ENCODE measurements at places on chromosomes 7 and 10. TPM values are rescaled to one million over a fixed set of nuclear protein-coding genes. Genes with fewer than 3 reads are reported as not detected.

The DGKI gene
- 2.9 TPM for total RNA-seq

The NOS3 gene
- total RNA-seq, result 7.4 TPM

The BAMBI gene
- 18.3 TPM for total RNA-seq

The CRHR2 gene
- not detected for total RNA-seq

The CTNNA3 gene
- 1.5 TPM for total RNA-seq

The TLX1 gene
- not detected for total RNA-seq

The ADRB1 gene
- not detected for total RNA-seq

The ADAMTS14 gene
- total RNA-seq, result not detected

The MACROH2A2 gene
- 1.8 TPM for total RNA-seq

The TAS2R41 gene
- total RNA-seq, result not detected

The MLXIPL gene
- total RNA-seq, result 1.7 TPM

The PROSER2 gene
- total RNA-seq, result 2.1 TPM

DNA sequence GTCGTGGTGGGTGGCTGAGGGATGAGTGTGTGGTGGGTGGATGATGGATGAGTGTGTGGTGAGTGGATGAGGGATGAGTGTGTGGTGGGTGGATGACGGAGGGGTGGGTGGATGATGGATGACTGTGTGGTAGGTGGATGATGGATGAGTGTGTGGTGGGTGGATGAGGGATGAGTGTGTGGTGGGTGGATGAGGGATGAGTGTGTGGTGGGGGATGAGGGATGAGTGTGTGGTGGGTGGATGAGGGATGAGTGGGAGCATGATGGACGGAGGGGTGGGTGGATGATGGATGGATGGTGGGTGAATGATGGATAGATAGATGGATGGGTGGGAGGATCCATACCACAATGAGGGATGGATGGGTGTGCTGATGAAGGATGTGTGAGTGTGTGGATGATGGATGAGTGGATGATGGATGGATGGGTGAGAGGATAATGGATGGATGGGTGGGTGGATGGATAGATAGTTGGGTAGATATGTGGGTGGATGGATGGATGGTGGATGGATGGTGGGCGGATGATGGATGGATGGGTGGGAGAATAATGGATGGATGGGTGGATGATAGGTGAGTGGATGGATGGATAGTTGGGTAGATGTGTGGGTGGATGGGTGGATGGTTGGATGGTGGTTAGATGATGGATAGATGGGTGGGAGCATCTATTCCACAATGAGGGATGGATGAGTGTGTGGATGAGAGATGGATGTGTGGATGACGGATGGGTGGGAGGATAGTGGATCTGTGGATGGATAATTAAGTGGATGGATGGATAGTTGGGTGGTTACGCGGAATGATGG is 266.8 kb downstream of the CELF2 start:
- no peak for DNase-seq
- no peak overlapping the region for H3K4me3 ChIP-seq
- no peak overlapping the region for H3K27ac ChIP-seq
- no peaks in the 10 kb centered on the region for H3K36me3 ChIP-seq

GRCh38 chr10:108327706-108328105 is 1163.2 kb upstream of the SORCS1 start:
- no peak for DNase-seq
- H3K27me3 ChIP-seq, result no peaks in the 10 kb centered on the region

- DNase-seq, result no peak
- H3K36me3 ChIP-seq, result no peaks in the 10 kb centered on the region
- no peaks in the 10 kb centered on the region for H3K4me1 ChIP-seq
- H3K27ac ChIP-seq, result no peak overlapping the region
Measured at GRCh38 chr10:1150638-1150955, 94.4 kb downstream of the WDR37 start.

DNA sequence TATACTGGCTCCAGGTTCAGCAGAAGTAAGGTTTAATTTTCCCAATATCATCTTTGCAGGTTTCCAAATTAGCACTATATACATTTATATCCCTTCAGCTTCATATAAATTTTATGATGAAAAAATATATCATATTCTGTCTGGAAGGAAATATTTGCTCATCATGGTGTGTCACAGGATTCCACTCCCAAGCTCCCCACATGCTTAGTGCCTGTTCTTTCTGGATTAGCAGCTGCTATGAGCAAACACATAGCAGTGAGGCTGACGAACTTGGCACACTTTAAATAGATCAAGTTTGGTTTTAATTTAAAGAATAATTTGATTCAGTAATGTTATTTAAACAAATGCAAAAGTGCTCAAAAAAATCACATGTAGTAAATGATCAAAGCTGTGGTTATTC is 251.9 kb downstream of the AGMO start:
- no peak for DNase-seq
- no peak overlapping the region for H3K27ac ChIP-seq
- H3K27me3 ChIP-seq, result no peaks in the 10 kb centered on the region
- H3K4me1 ChIP-seq, result no peaks in the 10 kb centered on the region
- no peak overlapping the region for H3K4me3 ChIP-seq
- H3K36me3 ChIP-seq, result no peaks in the 10 kb centered on the region

DNA sequence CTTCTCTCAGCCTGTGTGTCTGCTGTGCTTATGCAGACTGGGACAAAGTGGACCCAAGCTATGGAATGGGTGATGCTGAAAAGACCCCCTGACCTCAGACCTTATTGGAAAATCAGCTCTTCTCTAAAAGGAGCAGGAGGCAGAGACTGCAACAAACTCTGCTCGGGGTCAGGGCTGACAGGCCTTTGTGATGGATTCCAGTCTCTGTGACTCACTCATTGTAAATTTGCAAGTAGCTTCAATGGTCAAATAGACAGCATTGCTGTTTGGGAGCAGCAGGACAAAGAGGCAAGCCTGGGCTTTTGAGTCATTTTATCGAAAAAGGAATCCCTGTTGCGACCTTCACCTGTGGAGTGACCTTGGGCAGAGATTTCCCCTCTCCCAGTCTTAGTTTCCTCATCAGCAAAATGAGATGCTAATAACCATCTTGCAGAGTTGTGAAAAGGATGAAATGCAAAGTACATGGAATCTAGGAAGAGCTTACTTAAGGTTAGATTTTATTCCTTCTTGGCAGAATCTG is 26.1 kb upstream of the GPR26 start:
- no peaks in the 10 kb centered on the region for H3K27me3 ChIP-seq
- no peak for DNase-seq
- H3K4me1 ChIP-seq, result no peaks in the 10 kb centered on the region
- no peak overlapping the region for H3K27ac ChIP-seq

DNA sequence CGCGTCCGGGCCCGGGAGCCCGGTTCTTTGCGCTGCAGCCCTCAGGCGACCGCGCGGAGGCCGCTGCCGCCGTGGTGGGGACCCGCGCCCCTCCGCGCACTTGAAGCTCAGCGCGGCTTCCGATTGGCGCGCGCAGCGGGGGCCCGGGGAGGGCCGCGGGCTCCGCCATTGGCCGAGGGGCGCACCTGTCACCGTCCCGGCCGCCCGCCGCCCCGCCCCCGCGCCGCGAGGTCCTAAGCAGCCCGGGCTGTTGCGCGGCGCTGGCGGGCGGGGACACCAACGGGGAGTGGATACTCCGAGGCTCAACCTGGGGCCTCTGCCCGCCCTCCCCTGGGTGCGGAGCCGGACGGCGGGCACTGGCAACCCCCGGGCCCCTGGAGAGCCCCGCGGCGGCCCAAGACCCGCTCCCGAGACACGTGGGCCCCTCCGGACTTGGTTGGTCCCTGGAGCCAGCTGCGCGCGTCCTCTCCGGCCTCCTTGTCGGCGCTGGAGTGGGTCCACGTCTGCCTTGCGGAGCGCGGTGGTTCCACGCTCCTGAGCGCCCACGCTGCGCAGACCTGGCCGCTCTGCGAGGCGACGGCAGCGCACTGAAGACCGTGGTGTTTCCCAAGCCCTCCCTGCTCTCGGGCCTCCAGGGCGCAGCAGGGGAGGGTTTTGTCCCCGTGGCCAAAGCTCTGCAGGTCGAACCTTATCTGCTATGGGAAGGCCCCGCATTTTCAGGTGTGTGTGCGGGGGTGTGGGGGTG is at the start of gene MNX1:
Gene MNX1, minus strand, starts transcription at position 76 of the 745 bp plus-strand sequence. CDS start 313 bp downstream, outside the sequence.
- DNase-seq, result no peak
- no peak within 1 kb of the TSS for H3K4me3 ChIP-seq
- peaks cover 51% of the 10 kb centered on the region for H3K27me3 ChIP-seq
- peaks cover 16% of the 10 kb centered on the region for H3K4me1 ChIP-seq
- H3K36me3 ChIP-seq, result no peaks in the 10 kb centered on the region

- H3K36me3 ChIP-seq, result no peaks in the 10 kb centered on the region
- no peak for DNase-seq
- no peak overlapping the region for H3K27ac ChIP-seq
- no peaks in the 10 kb centered on the region for H3K4me1 ChIP-seq
Measured at GRCh38 chr7:92729172-92729571, 107.2 kb downstream of the CDK6 start.

GRCh38 chr10:84241185-84241790 is at the start of gene LRIT1:
LRIT1 (minus strand) TSS chr10:84241546; CDS start chr10:84241439, 107 bp downstream.
- DNase-seq, result no peak
- H3K27me3 ChIP-seq, result no peaks in the 10 kb centered on the region
- no peak within 1 kb of the TSS for H3K27ac ChIP-seq
- no peak within 1 kb of the TSS for H3K4me3 ChIP-seq
- H3K4me1 ChIP-seq, result no peaks in the 10 kb centered on the region

DNA sequence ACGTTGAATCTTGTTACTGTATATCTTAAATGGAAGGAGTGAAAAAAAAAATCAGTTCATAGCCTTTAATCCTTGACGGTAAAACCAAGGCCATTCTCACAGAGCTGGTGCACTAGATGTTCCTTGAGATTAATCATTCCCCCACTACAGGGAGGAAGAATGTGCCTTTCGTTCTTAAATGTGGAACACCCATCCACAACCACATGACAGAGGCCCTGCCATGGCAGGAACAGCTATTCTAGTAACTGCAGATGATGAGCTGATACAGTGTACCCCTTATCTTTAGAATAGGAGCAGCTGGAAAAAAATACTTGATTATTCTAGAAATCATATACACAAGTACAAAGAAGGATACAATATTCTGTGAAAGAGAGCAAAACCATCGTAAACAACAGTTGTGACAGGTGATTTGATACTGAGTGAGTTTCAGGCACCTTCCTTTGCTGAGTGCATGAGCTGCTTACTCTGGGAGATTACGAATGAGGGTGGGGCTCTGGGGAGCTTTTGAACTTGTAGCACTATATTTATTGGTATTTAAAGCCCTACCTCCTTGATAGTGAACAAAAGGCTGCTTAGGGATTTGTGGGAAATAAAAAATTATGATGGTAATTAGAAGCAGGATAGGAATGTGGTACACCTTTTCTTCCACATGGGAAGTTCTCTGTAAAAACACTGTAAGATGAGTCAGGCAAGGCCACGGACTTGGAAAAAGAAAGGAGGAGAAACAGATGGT is 244.4 kb upstream of the SLC26A5 start:
- H3K27me3 ChIP-seq, result no peaks in the 10 kb centered on the region
- H3K36me3 ChIP-seq, result no peaks in the 10 kb centered on the region
- no peak for DNase-seq
- no peaks in the 10 kb centered on the region for H3K4me1 ChIP-seq
- no peak overlapping the region for H3K4me3 ChIP-seq
- H3K27ac ChIP-seq, result no peak overlapping the region

GRCh38 chr10:70564113-70564725 is 38.3 kb downstream of the PRF1 start:
- DNase-seq, result peak; percentile 10
- H3K4me3 ChIP-seq, result no peak overlapping the region
- H3K36me3 ChIP-seq, result no peaks in the 10 kb centered on the region
- H3K4me1 ChIP-seq, result peaks cover under 1% of the 10 kb centered on the region
- no peaks in the 10 kb centered on the region for H3K27me3 ChIP-seq

DNA sequence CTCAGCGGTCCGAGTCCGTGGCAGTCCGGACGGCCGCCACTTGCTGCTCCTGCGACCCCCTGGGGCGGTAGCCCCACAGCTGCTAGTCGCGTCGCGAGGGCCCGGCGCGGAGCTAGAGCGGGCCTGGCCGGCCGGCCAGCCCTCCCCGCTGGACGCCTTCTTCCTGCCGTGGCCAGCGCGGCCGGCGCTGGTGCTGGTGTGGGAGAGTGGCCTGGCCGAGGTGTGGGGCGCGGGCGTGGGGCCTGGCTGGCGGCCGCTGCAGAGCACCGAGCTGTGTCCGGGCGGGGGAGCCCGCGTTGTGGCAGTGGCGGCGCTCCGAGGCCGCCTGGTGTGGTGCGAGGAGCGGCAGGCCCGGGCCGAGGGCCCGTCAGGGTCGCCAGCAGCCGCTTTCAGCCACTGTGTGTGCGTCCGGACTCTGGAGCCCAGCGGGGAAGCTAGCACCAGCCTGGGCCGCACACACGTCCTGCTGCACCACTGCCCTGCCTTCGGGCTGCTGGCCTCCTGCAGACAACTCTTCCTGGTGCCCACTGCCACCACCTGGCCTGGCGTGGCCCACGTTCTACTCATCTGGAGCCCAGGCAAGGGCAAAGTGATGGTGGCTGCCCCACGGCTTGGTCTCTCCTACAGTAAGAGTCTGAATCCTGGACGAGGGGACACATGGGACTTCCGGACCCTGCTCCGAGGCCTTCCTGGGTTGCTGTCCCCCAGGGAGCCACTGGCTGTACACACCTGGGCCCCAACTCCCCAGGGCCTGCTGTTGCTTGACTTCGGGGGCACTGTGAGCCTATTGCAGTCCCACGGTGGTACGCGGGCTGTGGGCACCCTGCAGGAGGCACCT is 631 bp downstream of the HPS6 start:
- peak overlapping the region; percentile 94 for H3K27ac ChIP-seq
- peaks cover 17% of the 10 kb centered on the region for H3K4me1 ChIP-seq
- DNase-seq, result peak; percentile 48

- no peaks in the 10 kb centered on the region for H3K36me3 ChIP-seq
- H3K27me3 ChIP-seq, result no peaks in the 10 kb centered on the region
- H3K4me1 ChIP-seq, result no peaks in the 10 kb centered on the region
- H3K27ac ChIP-seq, result no peak overlapping the region
- H3K4me3 ChIP-seq, result no peak overlapping the region
Measured at GRCh38 chr7:15707570-15707969, 21.1 kb upstream of the MEOX2 start.

GRCh38 chr10:108709927-108710722 is 1213.2 kb downstream of the XPNPEP1 start:
- DNase-seq, result no peak
- H3K4me3 ChIP-seq, result no peak overlapping the region
- no peaks in the 10 kb centered on the region for H3K27me3 ChIP-seq
- H3K27ac ChIP-seq, result no peak overlapping the region
- no peaks in the 10 kb centered on the region for H3K4me1 ChIP-seq

GRCh38 chr7:99092064-99092720 is 51.7 kb downstream of the SMURF1 start:
- no peak overlapping the region for H3K4me3 ChIP-seq
- H3K27me3 ChIP-seq, result no peaks in the 10 kb centered on the region
- DNase-seq, result no peak
- no peaks in the 10 kb centered on the region for H3K36me3 ChIP-seq
- no peaks in the 10 kb centered on the region for H3K4me1 ChIP-seq

GRCh38 chr10:132946-133898 is 2.0 kb upstream of the ZMYND11 start:
- DNase-seq, result no peak
- H3K36me3 ChIP-seq, result no peaks in the 10 kb centered on the region
- H3K27ac ChIP-seq, result no peak overlapping the region
- peaks cover 5% of the 10 kb centered on the region for H3K4me1 ChIP-seq
- H3K4me3 ChIP-seq, result peak overlapping the region; percentile 94
- no peaks in the 10 kb centered on the region for H3K27me3 ChIP-seq

- H3K4me3 ChIP-seq, result no peak overlapping the region
- peak; percentile 22 for DNase-seq
- no peaks in the 10 kb centered on the region for H3K36me3 ChIP-seq
- no peaks in the 10 kb centered on the region for H3K27me3 ChIP-seq
- peaks cover 8% of the 10 kb centered on the region for H3K4me1 ChIP-seq
- peak overlapping the region; percentile 1 for H3K27ac ChIP-seq
Measured at GRCh38 chr10:69685802-69686585, 55.9 kb downstream of the FAM241B start.
